ENCODE measurements at places on chromosomes 7 and 10.

- DNase-seq = no peak
These were observed 1.5 kb upstream of the FAM53B start for GRCh38 chr10:124745673-124746072.

- DNase-seq = no peak
These were observed 75.4 kb downstream of the CFTR start for GRCh38 chr7:117555260-117555659.

DNA sequence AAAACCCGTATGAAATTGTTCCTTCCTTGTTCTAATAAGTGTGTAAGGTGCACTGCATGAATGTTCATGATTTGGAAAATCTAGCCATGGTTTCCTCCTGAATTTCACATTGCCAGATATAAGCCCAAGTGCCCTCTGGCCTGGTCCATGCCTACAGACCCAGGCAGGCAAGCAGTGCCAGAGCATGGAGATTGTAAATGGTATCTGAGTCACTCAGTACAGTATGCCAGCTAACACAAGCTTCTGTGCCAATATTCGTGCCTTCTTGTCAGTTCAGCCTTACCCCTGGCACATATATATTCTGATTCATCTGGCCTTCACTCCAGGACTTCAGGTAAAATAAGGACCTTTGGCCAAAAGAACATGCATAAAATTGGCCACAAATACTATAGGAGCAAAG lies 38.4 kb upstream of the PDE1C start:
- no peak for DNase-seq

DNA sequence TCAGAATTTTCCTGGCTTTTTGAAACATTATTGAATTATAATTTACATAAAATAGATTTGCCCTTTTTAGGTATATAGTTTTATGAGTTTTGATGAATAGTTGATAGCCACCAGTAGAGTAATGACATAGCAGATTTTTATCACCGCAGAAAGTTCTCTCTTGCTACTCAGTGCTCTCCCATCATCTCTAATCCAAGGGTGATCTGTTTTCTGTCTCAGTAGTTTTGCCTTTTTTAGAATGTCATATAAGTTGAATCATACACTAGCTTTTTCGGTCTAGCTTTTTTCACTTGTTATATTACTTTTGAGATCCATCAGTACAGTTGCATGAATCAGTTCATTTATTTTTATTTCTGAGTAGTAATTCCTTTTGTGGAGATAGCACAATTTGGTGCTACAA lies 17.9 kb downstream of the RSBN1L start:
- no peak for DNase-seq

- DNase-seq = no peak
These were observed 780 bp downstream of the CYP3A5 start for GRCh38 chr7:99679032-99679399.
